ENCODE measurements at places on chromosomes 2 and 18.

GRCh38 chr2:240051697-240052096, 1.6 kb downstream of the OR6B3 start:
- DNase-seq: no peak

GRCh38 chr2:97660775-97661389, 3.0 kb downstream of the ACTR1B start:
- no peak for DNase-seq

- no peak for DNase-seq
These were observed 20.3 kb downstream of the MTERF4 start for GRCh38 chr2:241081643-241082340.

DNA sequence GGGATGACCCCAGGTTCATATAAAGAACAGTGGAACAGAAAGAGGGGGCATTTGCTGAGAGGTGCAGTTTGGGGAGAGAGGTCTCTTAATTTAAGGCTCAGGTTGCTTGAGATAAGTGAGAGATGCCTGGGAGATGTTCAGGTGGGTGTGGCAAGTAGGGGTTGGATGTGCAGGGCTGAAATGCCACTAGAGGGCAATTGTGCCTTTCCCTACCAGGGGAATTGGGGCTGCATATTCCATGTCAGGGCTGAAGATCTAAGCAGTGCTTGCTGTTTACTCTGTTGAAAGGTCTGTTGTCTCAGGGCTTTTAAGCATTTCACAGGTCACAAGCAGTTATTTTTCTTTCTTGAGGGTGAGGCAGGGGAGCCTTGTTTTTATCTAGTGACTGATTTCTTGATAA, 7.8 kb downstream of the CCDC85A start:
- no peak for DNase-seq

DNA sequence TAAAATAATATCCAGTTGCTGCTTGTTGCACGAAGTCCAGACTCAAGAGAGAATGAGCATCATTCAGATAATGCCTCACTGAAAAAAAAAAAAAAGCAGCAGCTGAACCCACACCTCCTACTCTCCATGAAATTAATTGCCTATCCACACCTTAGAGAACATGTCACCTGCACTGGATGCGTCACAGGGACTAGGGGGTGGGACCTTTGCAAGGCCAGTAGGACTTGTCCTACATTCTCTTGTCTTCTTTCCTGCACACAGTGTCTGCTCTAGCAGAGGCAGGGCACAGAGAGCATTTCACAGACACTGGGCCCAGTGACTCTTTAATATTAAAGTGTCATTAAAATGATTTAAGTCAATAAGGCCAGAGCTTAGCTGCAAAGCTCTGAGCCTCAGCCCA, at the start of gene ABCA12:
Gene ABCA12 (minus strand): TSS at position 148 of the 400 bp plus-strand sequence. CDS start 418 bp downstream, outside the sequence.
- DNase-seq: no peak

DNA sequence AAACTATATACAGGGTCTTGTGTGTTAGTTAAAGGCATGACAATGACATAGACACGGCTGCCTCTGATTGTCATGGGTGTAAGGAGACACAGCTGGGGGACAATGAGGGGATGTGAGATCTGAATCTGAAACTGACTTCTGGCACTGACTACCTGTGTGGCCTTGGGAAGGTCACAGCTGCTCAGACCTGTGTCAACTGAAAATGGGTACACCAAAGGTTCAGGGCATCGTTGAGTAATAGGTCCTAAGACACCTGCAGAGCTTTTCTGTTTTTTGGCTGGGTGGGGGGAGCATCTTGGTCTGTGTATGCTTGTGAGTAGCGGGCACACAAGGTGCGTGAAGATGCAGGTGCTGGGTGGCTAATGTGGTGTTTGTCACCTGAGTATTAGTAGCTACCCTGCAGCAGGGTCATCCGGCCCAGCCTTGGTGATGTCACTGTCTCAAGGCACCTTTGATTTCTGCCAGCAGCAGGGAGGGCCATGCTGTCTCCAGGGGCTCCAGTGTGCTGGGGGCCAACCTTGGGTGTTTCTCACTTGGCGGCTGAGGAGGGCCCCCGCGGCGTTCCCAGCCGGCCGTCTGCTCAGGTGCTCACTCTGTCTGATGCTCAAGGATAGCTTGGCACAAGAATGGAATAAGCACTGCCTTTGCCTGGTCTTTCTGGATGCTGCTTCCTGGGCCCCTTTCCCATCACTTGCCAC, 53.1 kb upstream of the HS6ST1 start:
- no peak for DNase-seq

- no peak for DNase-seq
These were observed 402.5 kb upstream of the TRIB2 start for GRCh38 chr2:12314127-12314760.

DNA sequence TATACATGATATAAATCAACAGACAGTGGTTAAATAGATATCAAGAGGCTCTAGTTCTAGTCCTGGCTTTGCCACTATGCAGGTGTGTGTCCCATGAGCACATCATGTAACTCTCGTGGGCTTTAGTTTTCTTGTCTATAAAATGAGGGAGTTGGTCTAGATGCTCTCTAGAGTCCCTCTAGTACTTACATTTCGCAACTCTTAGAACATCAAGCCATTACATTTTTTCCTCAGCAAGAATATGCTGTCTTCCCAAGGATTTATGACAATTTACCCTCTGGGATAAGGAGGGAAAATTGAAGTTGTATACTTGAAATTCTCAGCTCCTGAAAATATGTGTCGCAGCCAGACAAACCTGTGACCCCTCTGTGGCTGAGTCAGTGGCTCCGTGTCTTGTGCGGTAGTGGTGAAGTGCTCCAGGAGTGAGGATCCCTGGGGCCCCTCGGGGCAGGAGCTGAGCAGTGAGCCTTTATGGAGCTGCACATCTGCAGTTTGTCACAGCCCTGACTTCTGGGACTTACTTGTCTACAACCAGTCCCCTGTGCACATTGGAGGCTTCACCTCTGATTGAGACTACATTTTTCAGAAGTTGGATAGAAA, 6.8 kb downstream of the PKP4 start:
- no peak for DNase-seq

Data from hypothalamus (tissue), 51 donors.